Urinary bladder (tissue), 4 donors: ENCODE measurements at places on chromosomes 16 and 17. TPM values are rescaled to one million over a fixed set of nuclear protein-coding genes. Genes with fewer than 3 reads are reported as not detected.

GRCh38 chr16:65754820-65755691, 611.4 kb upstream of the CDH5 start:
- DNase-seq, result no peak

The SNF8 gene
- polyA plus RNA-seq, result 126 TPM

GRCh38 chr16:73215678-73216377, 167.9 kb upstream of the ZFHX3 start:
- no peak for DNase-seq

DNA sequence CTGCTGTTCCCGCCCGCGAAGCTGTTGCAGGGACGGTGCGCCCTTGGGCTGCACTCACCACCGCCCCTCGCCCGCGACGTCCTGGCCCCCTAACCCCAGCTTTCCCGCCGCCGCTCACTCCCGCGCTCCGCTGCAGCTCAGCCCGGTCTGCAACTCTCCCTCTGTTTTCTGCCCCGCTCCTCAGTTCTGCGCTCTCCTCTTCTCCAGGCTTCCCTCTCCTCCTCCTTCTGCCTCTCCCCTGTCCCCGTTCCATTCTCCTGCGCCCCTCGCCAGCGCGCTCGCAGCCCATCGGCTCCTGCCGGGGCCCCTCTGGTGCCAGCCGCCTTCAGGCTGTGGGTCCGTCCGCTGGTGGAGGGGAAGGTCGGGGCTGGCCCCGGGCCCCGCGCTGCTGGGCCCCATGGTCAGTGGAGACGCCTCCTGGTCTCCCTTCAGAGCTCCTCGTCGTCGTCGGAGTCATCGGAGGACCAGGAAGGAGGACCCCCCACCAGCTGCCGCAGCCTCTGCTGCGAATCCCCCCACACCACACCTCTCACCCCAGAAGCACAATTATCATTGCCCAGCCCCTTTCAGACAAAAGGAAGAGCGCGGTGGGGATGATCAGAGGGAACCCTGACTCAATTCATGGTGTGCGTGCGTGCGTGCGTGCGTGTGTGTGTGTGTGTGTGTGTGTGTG, 223.2 kb upstream of the FOXF1 start:
- no peak for DNase-seq

DNA sequence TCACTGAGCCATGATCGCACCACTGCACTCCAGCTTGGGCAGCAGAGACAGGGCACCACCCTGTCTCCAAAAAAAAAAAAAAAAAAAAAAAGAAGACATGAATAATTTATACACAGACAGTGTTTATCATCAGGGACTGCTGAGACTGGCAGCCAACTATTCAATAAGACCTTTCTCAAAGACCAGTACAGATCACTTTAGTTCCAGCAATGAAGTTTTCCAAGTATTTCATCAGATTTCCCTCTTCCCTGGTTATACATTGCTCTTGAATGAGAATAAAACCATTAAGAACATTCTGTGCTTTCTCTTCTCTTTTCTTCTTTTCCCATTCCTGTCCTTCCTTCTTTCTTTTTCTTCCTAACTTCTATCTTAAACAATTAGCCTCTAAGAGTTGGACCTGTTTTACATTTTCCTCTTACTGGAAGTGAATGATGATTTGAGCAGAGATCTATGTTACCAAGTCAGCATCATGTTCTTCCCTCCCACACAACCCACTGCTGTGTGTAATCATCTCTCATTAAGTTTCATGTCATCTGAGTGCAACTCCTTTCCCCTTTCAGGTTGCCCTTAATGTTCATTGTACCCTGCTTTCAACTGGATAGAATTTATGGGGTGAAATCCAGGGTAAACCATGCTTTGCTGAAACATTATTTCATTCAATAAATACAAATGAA, 35.9 kb upstream of the SMIM36 start:
- DNase-seq, result no peak

- DNase-seq, result no peak
Measured at GRCh38 chr17:78538033-78538776, 39.0 kb downstream of the DNAH17 start.

DNA sequence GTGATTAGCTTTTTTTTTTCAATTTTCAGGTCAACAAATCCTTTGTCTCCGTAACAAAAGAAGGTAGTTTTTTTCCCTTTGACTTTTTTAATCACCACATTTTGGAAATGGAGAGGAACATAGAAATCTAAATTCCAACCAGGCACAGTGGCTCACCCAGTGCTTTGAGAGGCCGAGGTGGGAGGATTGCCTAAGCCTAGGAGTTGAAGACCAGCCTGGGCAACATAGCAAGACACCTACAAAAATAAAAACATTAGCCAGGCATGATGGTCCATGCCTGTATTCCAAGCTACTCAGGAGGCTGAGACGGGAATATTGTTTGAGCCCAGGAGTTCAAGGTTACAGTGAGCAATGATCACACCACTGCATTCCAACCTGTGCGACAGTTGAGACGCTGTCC, 5.7 kb downstream of the PSMD7 start:
- no peak for DNase-seq

- DNase-seq, result no peak
Measured at GRCh38 chr17:8459831-8460230, 24.1 kb downstream of the NDEL1 start.

- DNase-seq, result no peak
Measured at GRCh38 chr17:56481659-56482058, 111.8 kb upstream of the NOG start.

DNA sequence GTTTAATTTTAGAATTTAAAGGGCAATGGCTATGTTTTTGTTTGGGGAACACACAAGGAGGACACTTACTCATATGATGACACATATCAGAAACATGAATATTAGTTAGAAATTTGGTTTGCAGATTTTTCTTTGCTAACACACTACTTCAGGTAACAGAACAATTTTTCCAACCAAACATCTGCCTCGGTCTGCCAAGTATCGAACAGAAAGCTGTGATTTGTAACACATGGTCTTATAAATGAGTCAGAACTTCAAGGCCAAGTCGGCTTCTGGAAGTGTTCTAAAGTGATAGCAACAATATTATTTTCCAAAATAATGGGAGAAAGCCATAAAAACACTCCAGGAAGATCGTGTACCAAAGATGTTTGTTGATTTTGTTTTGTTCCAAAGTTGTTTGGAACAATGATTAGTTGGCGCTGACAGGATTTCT, 75.9 kb upstream of the PMFBP1 start:
- DNase-seq, result no peak

The CACNA1G gene
- polyA plus RNA-seq, result 0.15 TPM

GRCh38 chr17:77470330-77470786, 329.6 kb downstream of the SEC14L1 start:
- DNase-seq, result no peak

The HOXB6 gene
- polyA plus RNA-seq, result 4.0 TPM

- no peak for DNase-seq
Measured at GRCh38 chr17:2867441-2868424, 71.5 kb downstream of the RAP1GAP2 start.

The ACE gene
- polyA plus RNA-seq, result 6.2 TPM

The ACSM3 gene
- 3.5 TPM for polyA plus RNA-seq

The FOXC2 gene
- 0.73 TPM for polyA plus RNA-seq

- DNase-seq, result no peak
Measured at GRCh38 chr17:83067071-83067717, 12.2 kb upstream of the METRNL start.

- no peak for DNase-seq
Measured at GRCh38 chr17:74870512-74870911, 2.3 kb downstream of the FDXR start.

DNA sequence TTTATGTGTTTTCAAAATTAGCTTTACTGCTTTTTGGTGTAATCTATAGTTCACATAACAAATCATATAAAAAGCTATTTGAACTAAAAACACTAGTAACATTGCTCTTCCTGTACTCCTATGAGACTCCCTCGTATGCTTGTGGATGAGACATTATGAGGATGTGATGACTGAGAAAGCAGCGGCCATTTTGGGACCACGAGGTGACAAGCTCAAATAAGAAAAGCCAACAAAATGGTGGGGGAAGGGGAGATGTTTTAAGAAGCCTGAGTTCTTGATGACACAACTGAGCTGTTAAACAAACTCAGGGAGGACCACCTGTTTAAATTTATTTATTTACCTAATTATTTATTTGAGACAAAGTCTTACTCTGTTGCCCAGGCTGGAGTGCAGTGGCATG, 4.5 kb downstream of the CCL18 start:
- DNase-seq, result no peak

The KRT40 gene
- polyA plus RNA-seq, result not detected

The GGT6 gene
- 11.5 TPM for polyA plus RNA-seq

DNA sequence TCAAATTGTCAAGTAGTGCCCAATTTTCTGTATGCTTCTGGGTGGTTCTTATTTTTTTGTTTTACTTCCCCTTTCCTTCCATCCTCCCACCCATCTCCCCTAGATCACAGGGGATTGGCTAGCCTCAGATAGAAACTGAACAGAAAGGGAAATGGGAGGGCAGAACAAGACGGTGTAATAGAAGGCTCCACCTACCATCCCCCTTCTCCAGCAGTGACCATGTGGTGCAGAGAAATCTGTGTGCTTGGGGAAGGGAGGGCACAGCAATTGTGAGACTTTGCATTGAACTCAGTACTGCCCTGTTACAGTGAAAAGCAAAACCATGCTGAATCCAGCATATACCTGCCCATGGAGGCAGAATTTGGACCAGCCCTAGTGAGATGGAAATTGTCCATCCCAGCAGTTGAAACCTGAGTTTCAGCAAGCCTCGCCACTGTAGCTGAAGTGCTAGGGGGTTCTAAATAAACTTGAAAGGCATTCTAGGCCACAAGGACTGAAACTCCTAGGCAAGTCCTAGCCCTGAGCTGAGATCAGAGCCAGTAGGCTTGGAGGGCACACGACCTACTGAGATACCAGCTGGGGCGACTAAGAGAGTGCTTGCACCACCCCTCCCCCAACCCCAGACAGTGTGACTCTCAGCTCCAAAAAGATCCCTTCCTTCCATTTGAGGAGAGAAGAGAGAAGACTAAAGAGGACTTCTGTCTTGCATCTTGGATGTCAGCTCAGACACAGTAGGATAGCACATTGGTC, 5.2 kb downstream of the SLFN11 start:
- no peak for DNase-seq

The FBF1 gene
- 7.9 TPM for polyA plus RNA-seq

DNA sequence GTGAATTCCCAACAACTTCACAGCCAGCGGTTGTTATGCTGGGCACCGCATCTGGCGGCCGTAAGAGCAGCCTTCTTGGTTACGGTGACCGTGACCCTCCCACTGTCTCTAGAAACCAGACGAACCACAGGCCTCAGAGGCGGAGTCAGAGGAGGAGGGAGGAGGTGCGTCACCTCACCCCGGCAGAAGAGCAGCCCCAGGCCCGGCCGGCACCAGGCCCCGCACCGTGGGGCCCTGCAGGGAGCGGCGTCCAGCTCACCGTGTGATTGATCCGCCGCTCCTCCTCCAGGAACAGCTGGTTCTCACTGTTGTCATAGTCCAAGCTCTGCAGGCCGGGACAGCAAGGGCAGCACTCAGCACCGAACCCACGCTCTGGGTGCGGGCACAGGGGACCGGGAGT, 13.7 kb downstream of the CLCN7 start:
- no peak for DNase-seq

The DLX3 gene
- 0.16 TPM for polyA plus RNA-seq

- DNase-seq, result no peak
Measured at GRCh38 chr17:62611292-62611691, 16.2 kb upstream of the MRC2 start.
